ENCODE measurements at places on chromosomes 16 and 17.

- no peak for DNase-seq
These were observed 58.1 kb upstream of the CRYM start for GRCh38 chr16:21336231-21336630.

DNA sequence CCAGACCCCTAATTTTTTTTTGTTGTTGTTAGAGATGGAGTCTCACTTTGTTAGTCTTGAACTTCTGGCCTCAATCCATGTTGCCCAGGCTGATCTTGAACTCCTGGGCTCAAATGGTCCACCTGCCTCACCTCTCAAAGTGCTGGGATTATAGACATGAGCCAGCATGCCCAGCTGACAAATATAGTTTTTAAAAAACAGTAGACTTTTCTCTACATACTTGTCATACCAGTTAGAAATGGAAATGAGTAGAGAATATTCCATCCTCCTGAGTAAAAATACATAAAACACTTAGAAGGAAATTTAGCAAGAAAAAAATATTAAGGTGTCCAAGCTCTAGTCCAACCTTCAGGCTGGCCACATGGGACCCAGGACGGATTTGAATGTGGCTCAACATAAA, 21.4 kb downstream of the C16orf78 start:
- no peak for DNase-seq

DNA sequence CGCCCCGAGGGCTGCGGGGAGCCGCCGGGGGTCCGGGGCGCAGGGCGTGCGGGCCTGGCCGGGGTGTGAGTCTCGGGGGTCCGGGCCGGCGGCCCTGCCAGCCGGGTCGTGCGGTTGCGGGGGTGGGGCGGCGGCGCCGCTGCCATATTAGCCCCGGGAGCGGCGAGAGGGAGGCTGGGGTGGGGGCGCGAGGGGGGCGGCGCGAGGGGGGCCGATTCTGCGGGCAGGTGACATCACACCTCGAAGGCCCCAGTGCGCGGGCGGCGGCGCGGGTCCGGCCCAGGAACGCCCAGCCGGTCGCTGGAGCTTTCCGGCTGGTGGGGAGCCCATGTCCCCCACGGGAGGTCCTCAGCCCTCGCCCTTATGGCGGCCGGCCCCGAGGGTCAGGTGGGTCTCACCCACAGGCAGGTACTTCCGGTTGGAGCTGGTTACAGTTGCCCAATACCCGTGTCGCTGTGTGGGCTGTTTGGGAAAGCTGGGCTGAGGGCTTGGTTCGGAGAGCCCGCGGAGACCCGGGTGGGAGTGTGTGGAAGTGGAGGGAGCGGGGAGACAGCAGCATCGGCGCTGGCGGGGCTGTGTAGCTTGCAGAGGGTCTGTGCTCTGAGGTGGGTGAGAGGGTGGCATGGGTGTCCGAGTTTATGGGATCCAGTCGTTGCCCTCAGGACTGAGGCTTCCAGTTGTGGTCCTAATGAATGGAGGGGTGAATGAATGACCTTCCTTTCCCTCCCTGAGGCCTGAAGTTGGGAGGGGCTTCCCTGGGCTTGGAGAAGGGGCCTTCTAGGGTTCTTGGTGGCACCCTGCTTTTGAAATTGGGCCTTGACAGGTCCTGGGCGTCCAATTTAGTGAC, 804 bp downstream of the ATP6V0C start:
- no peak for DNase-seq

- no peak for DNase-seq
These were observed 168.3 kb downstream of the SEC14L1 start for GRCh38 chr17:77308861-77309726.

DNA sequence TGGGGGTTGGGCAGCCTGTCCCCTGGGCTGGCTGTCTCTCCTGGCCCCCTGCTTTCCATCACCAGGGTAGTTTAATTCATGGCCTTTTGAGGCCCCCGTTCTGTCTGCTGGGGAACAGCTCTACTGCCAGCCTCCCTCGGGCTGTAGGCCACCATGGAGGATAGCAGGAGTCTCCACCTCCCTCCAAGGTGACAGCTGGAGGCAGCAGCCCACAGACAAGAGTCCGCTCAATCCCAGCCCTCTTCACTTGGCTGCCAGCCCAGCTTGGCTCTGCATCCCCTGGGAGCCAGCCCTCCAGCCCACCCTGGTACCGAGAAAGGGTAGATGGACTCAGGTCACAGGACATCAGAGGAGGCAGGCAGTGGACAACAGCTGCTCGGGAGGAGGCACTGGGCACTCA, 194.6 kb upstream of the SDK2 start:
- DNase-seq = no peak

DNA sequence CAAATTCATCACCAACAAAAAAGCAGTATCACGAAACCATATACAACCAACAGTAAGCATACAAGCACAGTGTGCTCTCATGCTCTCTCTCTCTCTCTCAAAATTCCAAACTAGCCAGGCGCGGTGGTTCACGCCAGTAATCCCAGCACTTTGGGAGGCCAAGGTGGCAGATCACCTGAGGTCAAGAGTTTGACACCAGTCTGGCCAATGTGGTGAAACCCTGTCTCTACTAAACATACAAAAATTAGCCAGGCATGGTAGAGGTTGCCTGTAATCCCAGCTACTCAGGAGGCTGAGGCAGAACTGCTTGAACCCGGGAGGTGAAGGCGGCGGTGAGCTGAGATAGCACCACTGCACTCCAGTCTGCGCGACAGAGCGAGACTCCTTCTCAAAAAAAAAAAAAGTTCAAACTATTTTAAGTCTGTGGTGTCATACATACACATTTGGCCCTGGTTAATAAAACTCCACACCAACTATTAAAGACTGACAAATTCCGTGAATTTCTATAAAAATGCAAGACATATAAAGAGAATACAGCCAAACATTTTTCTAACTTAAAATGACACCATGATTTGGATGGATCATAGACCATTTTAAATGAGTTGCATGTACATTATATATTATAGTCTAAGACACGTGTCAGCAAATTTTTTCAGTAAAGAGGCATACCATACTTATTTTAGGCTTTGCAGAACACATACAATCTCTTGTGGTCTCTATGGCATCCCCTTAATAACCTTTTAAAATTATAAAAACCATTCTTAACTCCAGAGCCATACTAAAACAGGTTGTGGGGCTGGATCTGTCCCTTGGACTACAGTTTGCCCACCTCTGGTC, 30.9 kb downstream of the GLG1 start:
- DNase-seq = no peak

DNA sequence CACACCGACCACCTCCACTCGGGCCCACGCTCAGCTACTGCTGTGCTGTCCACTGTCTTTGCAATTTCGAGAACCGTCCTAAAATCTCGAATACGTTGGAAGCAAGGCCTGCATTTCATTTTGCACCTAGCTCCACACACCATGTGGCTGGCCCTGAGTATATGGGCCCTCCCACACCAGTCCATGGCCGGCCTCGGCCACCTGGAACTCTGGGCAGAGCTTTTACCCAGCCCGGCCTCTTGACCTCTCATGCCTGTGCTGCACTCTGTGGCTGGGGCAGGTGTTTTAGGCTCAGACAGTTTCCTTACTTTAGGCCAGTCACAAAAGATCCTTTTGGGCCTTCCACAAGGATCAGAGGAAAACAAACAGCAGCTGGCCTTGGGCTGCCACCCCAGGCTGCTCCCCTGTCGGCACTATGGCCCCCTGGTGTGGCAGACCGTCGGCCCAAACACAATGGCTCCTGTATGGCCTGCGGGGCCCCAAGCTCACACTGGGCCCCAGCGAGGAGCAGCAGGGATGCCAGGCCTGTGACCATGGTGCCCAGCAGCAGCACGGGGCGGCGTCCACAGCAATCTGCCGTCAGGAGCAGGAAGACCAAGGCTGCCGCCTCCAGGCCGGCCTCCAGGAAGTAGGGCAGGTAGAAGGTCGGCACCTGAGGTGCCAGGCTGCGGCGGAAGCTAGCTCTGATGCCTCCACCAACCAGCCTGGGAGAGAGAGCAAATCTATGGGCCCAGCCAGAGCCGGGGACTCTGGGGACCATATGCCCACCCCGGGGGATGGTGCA, 2.5 kb downstream of the SLC22A31 start:
- no peak for DNase-seq

GRCh38 chr17:65477600-65477999, 83.8 kb downstream of the AXIN2 start:
- DNase-seq = no peak

Data from H54 (cell line).